ENCODE measurements at places on chromosomes 16 and 17.

DNA sequence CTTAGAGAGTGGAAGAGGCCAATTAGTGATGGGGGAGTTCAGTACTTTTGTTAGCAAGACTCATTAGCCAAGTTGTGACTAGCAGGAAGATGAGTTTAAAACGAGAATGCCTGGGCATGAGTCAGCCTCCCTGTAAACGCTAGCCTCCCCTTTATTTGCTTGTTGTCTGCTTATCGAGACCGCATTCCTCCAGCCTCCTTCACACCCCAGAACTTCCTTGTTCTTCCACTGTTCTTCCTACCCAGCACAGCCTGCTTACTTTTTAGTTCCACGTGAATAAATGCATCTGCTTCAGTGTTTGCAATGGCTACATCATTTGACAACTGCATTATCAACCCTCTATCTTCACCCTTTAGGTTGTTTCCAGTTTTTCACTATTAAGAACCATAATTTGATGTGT is 20.2 kb upstream of the OR3A1 start:
- no peak for DNase-seq

DNA sequence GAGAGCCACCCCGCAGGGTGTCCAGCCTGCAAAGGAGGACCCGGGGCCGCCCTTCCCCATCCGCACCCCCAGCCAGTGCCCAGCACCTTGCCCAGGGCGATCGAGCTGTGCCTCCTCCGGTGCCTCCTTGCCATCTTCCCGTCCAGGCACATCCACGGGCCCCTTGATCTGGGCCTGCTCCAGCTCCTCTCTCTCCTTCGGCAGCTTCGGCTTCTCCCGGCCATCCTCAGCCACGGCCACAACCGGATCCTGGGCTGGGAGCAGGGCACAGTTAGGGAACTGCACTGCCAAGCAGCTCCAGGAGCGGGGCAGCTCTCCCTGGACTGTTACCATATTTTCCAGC is 13.8 kb downstream of the NDUFAF8 start:
- no peak for DNase-seq

DNA sequence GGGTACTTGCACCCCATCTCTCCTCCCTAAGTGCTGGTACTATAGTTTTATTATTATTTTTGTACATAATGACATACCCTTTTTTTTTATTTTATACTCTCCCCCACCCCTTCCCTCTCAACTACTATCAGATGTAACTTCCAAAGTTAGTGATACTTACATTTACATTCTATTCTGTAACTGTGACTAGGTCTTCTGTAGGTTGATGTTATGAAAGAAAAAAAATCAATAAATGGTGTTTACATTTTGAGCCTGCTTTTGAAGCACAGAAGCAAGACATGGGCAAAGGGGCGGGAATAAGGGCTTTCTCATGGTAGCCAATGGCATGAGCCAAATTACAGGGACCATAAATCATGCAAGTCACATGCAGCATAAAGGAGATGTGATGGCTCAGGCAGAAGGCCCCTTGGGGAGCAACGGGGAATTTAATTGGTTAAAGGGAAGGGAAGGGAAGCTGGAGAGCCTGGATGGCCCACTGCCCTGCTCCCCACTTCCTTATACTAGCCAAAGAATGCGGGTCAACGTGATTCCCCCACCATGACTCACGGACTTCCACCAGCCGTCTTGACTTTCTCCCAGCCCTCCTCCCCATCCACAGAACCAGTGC is 2.4 kb upstream of the ACSF2 start:
- no peak for DNase-seq

DNA sequence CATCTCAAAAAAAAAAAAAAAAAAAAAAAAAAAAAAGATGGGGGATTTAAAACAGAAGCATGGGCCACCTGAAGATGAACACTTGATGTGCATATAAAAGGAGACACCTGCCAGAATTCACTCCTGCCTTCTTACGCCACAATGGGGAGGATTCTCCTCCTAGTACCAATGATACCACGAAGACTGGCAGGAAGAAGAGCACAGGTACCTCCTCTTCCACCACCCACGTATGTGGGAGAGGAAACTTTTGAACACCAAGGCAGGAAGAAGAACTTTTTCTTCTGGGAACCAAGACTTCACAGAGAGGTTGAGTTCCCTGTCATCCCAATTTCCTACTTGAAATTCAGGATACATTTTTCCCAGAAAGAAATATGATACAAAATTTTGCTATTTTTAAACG is 2.7 kb upstream of the MAP2K6 start:
- no peak for DNase-seq

GRCh38 chr17:53722407-53722806 is 100.3 kb upstream of the KIF2B start:
- DNase-seq = no peak

DNA sequence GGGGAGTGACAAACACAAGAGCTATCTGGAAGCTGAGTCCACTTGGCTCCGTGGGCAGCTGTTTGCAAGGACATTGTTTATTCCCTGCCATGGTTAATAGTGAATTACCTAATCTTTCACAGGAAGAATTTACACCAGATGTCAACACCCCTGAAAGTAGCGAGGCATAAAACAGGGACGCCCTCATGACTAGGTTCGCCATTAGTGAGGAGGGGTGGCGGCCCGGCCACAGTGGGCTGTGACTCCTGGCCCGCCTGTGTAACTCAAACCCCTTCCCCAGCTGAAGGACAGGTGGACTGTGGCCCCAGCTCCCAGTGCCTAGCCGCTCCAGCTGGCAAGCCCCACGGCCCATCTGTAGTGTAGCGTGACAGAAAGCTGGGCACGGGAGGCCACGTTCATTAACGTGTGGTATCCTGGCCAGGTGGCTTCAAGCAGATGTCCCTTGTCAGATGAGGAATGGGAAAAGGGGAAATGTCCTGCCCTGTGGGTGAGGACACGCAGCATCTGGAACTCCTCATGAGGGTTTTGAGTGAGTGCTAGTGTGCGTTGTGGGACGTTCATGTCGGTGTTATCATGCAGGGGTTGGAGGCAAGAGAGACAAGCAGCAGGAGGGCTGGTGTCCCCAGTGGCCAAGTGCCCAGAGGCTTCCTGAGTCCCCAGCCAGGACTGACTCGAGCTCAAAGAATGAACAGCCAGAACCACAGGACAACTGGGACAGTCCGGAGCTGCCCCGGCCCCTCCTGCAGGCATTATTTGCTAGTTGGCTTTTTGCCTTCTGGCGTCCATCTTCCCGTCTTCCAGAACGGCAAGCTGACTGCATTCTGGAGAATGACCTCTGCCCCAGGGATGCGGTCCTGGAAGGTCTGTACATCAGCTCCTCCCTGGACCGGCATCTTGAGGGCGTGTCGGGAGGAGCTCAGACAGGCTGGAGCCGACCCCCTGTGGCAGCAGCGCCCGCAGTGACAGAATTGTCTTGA is 19.2 kb downstream of the KDM8 start:
- no peak for DNase-seq

DNA sequence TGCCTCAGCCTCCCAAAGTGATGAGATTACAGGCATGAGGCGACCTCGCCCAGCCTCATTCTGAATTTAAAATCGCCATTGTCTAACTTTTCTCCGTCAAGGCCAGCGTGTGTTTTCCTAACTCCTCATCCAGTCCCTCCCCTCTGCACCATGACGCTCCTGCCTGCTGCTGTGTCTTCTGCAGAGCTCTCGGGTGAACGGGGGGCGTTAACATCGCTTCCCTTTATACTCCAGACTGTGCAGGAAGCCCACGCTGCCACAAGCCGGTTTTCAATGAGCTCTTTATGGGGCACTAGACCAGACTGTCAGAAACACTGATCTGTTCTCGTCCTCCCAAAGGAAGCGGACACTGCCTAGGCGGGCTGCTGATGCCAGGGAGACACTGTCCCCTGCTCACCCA is 13.2 kb downstream of the AANAT start:
- no peak for DNase-seq

- DNase-seq = no peak
Measured at GRCh38 chr16:3029491-3030221, 5.8 kb downstream of the THOC6 start.

- no peak for DNase-seq
Measured at GRCh38 chr16:23537390-23537789, 19.8 kb downstream of the EARS2 start.

DNA sequence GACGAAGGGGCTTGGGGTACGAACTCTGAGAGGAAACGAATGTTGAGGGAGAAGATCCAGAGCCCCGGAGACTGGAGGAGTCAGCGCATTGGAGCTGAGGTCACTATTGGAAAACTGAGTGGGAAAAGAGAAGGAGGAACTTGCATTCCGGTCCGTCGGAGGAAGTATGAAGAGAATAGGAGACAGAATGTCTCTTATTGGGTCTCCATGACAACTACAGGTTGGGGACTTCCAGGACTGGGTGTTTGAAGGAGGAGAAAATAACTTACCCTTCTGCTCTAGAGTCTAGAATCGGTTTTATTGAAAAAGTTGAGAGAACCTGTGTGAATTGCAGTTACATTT is 537 bp downstream of the GOSR1 start:
- DNase-seq = no peak

GRCh38 chr17:74953134-74953687 is 17.5 kb downstream of the OTOP3 start:
- DNase-seq = no peak

DNA sequence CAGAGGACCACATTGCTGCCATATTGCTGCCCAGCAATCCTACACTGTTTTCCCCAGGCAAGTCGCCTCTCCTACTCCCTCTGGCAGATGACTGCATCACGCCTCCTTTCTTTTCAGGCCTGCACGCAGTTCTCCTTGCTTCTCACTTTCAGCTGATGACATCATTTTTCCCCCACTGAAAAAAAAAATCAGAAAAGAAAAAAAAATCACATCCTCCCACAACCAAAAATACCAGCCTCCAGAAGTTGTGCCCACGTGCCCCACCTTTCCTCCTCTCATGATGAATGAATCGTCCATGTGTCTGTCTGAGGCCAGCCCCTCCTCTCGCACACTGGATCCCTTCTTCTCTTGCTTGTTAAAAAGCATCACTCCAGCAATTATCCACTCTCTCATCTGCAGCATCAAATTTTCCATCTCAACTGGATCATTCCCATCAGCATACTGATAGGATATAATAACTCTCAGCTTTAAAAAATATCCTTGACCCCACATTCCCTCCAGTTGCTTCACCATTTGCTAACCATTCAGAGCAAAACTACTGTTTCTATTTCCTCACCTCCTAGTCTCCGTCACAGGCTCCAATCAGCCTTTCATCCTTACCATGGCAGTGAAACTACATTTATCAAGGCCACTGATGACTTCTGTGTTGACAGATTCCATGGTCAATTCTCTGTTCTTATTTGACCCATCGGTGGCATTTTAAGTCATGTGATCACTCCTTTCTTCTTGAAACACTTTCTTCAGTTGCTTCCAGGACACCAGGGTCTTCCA is 30.1 kb upstream of the DYNLL2 start:
- no peak for DNase-seq

DNA sequence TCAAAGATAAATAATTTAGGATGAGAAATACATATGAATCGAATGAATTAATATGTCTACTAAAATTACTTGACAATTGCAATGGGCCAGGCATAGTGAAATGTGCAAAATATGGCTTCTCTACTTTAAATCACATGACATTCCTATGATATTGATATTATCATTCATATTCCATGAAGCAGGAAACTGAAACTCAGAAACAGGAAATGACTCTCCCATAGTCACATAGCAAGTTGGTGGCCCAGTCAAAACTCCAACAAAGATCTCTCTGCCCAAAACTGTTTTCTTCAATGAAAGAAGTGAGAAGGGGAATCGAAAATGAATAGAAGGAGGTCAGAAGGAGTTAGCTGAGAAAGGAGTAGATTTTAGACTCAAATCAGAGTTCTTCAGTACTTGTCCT is 272.2 kb downstream of the CDH8 start:
- DNase-seq = no peak

GRCh38 chr17:18877104-18877645 is 19.2 kb downstream of the PRPSAP2 start:
- no peak for DNase-seq

GRCh38 chr16:79316004-79316458 is 284.5 kb downstream of the MAF start:
- no peak for DNase-seq

DNA sequence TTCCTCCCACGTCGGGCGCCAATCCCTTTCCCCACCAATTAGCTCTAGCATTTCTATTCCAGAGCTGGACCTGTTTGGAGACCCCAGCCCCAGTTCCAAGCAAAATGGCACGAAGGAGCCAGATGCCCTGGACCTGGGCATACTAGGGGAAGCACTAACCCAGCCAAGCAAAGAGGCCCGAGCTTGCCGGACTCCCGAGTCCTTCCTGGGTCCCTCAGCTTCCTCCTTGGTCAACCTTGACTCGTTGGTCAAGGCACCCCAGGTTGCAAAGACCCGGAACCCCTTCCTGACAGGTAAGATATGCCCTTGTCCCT is 5.6 kb upstream of the SPATA20 start:
- no peak for DNase-seq

- DNase-seq = no peak
Measured at GRCh38 chr16:80936410-80936809, 70.3 kb downstream of the CMC2 start.

- no peak for DNase-seq
Measured at GRCh38 chr17:59754552-59754951, 47.1 kb downstream of the VMP1 start.

- no peak for DNase-seq
Measured at GRCh38 chr17:59219992-59220327, 351 bp upstream of the GDPD1 start.

DNA sequence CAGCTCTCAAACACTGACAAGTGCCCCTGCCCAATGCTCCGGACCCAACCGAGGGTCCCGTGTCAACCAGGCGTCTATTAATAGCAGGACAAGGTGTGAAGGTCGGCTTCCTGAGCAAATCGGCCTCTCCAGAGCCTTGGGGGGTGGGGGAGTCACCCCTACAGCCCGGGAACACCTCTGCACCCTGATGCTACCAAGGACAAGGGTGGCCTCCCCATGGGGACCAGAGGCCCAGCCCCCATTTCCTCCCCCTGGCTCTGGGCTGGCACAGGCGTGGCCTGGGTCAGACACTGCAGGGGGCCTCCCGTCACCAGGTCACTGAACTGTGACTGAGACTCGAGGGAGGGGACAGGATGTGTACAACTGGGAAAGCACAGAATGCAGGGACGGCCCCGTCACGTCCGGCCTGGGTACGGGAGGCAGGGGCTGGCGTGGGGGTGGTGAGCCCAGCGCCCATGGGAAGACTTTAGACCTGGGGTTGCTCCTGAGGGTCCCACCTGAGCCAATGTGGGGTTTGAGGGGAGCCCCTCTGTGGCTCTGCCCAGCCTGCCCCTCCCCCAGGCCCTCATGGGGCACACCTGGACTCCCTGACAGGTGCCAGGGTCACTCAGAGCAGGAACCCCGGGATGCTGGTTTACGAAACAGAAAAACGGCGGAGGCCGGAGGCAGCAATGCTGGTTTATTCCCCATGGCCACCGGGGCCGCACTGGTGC is 579 bp upstream of the CYBA start:
- DNase-seq = no peak

DNA sequence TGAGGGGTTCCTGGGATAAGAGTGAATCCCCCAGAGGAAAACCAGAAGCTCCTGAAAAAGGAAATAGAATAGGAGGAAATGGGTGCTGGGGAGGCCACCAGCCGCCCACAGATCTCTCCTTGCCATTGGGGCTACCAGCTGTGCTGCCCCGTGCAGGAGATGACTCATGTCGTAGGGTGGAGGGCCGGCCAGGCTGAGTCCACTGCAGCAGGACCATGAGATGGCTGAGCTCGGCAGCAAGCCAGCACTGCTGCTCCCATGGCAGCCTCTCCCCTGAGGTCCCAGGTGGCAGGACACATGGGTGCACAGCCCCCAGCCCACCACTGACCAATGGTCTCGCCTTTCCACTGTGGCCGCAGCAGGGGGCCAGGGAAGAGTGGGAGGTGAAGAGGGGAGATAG is 95.5 kb downstream of the GNAO1 start:
- no peak for DNase-seq

- DNase-seq = no peak
Measured at GRCh38 chr16:51876934-51877333, 670.0 kb downstream of the TOX3 start.

All from amygdala (tissue), 56 donors.